ENCODE measurements at places on chromosomes 2 and 18.

DNA sequence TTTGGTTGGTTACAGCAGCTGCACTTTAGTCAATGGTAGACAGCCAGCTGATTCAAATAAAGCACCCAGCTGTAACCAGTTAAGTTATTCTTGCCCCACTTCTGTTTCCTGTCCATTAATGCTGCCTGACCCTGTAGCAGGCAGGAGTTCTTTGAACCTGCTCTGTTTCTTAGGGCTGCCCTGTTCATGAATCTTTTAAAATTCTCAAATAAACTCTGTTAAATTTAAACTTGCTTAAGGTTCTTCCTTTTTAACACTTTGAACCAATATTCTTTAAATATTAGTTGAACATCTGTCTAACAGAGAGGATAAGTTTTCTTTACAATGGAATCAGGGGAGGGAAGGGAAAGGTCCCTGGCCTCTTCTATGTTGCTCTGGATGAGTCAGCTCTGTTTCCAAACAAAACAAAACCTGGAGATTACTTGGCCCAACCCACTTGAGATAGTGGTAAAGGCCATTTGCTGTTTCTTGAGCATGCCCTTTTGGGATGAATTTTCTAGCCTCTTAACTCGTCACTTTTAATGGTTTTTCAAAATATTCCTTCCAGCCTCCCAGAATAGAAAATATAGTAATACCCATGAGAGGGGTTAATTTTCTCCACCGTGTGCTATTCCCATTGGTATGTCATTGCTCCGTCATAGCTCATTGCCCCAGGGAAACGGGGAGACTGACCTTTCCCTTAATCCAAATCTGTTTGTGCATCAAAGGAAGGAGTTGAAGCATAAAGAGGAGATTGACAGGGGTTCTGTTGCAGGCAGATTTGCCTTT, 112.1 kb upstream of the FHL2 start:
- no peak for DNase-seq

GRCh38 chr2:153986488-153987229, 114.9 kb downstream of the GALNT13 start:
- DNase-seq: no peak

DNA sequence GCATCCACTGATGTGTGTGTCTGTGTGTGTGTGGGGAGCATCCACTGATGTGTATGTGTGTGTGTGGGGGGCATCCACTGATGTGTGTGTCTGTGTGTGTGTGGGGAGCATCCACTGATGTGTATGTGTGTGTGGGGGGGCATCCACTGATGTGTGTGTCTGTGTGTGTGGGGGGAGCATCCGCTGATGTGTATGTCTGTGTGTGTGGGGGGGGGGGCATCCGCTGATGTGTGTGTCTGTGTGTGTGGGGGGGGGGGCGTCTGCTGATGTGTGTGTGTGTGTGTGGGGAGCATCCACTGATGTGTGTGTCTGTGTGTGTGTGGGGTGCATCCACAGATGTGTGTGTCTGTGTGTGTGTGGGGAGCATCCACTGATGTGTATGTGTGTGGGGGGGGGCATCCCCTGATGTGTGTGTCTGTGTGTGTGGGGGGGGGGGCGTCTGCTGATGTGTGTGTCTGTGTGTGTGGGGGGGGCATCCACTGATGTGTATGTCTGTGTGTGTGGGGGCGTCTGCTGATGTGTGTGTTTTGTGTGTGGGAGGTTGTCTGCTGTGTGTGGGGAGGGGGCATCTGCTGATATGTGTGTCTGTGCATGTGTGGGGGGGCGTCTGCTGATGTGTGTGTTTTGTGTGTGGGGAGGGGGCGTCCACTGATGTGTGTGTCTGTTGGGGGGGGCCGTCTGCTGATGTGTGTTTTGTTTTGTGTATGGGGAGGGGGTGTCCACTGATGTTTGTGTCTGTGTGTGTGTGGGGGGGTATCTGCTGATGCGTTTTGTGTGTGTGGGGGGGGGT, 125.9 kb downstream of the NFATC1 start:
- DNase-seq: no peak

- DNase-seq: no peak
These were observed 41.9 kb upstream of the AAK1 start for GRCh38 chr2:69685321-69686048.

GRCh38 chr2:203689426-203690116, 16.9 kb upstream of the CD28 start:
- DNase-seq: no peak
